ACHN (cell line): ENCODE measurements at places on chromosomes 1 and 21.
A peak's percentile ranks its signal among the peaks of the same experiment; 100 is the strongest.

DNA sequence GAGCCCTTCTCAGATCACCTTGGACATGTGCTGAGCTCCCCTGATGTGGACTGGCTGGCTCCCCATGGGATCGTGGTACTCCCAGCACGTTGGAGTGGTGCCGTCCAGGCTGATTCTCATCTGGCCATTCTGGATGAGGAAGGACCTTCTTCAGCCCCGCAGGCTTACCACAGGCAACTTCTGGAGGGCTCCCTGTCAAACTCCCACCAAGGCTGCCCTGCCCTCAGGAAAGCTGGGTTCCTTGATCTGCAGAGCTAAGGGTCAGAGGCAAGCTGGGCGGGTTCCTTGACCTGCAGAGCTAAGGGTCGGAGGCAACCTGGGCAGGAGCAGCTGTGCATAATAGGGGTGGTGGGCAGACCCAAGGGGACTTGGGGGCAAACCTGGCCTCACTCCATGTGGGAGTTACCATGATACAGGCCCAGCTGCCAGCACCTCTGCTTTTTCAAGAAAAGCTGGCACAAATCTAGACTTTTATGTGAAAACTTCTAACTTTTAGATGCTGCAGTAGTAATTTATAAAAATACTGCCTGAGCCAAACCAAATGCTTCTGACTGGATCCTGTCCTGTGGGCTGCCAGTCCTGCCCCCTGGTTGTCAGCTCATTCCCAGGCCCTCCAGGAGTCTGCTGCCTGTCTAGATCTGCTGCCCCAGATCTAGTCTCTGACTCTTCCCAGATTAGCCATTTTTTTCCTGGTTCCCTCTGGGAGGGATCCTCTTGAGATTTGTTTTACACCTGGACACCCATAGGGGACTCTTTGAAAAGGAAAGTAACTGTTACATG is 5.6 kb upstream of the THEM5 start:
- DNase-seq: no peak

GRCh38 chr1:207896547-207896946 is 14.4 kb downstream of the CD34 start:
- no peak for DNase-seq

DNA sequence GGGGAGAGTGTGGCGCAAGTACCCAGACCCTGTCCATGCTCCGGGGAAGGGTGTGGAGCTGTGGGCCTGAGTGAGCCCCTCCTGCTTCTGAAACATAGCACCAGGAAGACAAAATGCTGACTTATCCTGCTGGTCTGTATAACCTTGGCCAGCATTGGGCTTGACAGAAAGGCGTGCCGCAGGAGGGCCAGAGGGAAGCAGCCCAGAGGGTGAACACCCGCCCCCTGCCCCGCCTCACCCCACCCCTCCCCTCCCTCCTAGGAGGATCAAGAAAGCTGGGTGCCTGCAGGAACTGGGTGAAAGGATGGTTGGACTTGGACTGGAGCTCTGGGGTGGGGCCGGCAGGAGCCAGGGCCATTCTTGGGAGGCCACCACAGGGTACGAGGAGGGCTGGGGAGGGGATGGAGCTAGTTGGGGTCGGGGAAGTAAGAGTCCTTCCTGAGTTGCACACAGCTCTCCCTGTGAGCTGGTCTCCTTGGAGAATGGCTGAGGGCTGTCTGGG is 27.1 kb downstream of the PTPRF start:
- DNase-seq: no peak

GRCh38 chr1:174198202-174198601 is 38.9 kb downstream of the RABGAP1L start:
- DNase-seq: no peak

- DNase-seq: peak; percentile 13
Observed at GRCh38 chr1:231016234-231016633, 23.8 kb downstream of the FAM89A start.

DNA sequence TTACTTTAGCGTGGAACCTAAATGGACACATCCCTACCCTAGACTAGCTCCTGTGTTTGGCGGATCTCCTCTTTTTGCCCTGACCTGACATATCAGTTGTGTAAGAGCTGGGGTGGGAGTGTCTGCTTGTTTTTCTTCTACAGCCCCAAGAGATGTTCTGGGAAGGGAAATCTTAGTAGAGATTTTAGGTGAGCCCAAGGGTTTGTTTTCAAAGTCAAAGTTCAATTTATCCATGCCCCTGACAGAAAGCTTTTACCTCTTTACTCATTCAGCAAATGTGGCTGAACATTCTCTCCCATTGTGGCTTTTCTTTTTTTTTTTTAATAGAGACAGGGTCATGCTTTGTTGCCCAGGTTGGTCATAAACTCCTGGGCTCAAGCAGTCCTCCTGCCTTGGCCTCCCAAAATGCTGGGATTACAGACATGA is 7.3 kb upstream of the TARS2 start:
- no peak for DNase-seq

GRCh38 chr1:219379691-219380090 is 206.0 kb downstream of the LYPLAL1 start:
- DNase-seq: no peak

DNA sequence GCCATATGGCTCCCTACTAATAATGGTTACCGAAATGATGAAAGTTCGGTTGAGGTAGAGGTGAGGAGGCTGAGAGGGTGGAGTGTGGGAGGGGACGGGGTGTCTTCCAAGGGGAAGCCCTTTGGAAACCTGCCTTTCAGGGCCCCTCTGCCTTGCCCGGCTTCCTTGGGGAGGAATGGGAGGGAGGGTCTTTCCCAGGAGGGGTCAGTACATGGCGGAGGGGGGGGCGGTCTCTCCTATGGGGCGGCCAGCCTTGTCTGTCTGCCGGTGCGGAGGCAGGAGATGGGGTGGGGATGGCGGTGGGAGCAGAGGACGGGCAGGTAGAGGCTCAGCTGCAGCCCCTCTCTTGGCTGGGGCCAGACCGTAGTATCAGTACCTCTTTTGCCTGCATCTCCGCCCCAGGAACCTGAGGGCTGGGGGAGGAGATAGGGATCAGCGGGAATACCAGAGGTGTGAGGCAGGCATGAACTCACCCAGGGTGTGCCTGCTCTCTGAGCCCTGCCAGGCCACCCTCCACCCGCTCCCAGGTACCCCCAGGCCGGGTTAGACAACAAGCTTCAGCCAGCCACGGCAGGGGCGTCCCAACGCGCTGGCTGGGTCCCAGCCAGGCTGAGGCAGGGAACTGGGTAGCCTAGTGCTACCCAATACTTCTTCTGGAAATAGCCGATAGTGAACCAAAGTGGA is 79.4 kb upstream of the POU3F1 start:
- no peak for DNase-seq

- no peak for DNase-seq
Observed at GRCh38 chr1:205257735-205258134, 30.0 kb downstream of the TMCC2 start.

GRCh38 chr1:44909901-44910544 is 67.0 kb upstream of the PTCH2 start:
- no peak for DNase-seq

GRCh38 chr1:162689745-162690671 is 57.7 kb downstream of the DDR2 start:
- no peak for DNase-seq

GRCh38 chr1:11768821-11769220 is 6.8 kb downstream of the C1orf167 start:
- DNase-seq: no peak

DNA sequence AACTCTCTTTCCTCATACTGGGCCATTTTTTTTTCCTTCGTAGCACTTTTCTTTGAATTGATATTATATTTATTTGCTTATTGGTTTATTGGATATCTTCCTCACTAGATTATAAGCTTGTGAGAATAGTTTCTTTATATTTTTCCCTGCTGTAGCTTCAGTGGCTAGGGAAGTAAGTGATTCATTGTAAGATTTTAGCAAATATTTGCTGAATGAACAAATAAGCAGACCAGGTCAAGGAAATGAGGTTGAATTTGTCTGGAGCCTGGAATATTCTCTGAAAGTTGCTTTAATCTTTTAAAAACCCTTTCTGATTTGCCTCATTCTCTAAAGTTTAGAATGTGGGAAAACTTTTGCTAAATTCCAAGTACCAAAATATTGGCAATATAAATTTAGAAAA is 80.2 kb downstream of the RABGAP1L start:
- DNase-seq: no peak

- peak; percentile 6 for DNase-seq
Observed at GRCh38 chr1:115135681-115136080, 46.4 kb upstream of the TSPAN2 start.

DNA sequence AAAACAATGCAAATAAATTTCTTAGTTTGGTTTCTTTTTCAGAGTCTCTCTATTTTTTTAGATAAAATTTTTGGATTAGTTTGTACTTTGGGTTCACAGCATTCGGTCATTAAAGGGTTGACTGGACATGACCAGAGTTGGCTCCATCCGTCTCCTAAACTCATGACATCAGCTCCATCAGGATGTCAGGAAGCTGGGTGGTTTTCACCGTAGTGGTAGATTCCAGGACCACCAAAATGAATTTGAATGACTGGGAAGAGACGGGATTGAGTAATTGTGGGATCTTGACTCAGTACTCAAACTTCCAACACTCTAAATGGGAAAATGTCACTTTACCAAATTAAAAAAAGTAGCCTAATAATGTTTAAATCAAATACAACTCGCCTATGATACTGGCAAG is 279.2 kb upstream of the DUSP10 start:
- DNase-seq: no peak

GRCh38 chr1:210597555-210598134 is 268.9 kb downstream of the HHAT start:
- DNase-seq: peak; percentile 90

GRCh38 chr1:100511058-100511457 is 26.9 kb upstream of the GPR88 start:
- DNase-seq: no peak

DNA sequence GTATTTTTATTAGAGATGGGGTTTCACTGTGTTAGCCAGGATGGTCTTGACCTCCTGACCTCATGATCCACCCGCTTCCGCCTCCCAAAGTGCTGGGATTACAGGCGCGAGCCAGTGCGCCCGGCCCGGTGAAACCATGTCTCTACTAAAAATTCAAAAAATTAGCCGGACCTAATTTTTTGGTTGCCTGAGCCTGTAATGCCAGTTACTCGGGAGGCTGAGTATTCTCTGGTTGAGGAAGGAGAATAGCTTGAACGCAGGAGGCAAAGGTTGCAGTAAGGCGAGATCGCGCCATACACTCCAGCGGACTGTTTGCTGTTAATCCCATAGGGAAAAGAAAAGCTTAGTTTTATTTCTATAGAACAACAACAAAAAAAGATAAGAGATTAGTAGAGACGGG is 29.9 kb upstream of the HJV start:
- no peak for DNase-seq

GRCh38 chr1:216045400-216045799 is 377.8 kb downstream of the USH2A start:
- DNase-seq: peak; percentile 94

DNA sequence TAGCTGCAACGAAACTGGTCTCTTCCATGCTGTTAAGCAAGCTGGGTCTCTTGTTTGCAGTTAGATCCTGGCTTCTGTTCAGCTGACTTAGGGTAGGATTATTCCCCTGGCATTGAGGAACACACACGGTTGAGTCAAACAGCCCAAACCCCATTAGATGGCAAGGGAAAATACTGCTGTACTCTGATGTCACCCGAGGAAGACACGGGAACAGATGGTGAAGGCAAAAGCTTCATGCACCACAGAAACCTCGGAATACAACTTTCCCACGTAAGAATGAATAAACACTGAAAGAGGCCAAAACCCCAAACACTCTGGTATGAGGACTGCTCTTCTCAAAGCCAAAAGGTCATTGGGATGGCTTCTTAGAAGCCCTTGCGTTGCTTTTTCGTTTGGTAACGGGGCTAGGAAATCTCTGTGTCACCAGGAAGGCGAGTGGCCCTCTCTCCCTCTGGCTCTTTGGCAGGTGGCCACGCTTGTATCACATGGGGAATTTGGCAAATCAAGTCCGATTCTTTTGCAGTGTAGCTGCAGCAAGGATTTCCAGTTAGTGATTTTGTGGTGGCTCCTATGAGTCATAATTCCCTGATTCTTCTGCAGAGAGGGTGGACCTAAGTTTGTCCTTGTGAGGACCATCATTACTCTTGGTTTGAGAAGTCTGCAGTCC is 16.7 kb upstream of the LYST start:
- peak; percentile 98 for DNase-seq

- no peak for DNase-seq
Observed at GRCh38 chr1:40310983-40311642, 6.0 kb downstream of the COL9A2 start.

DNA sequence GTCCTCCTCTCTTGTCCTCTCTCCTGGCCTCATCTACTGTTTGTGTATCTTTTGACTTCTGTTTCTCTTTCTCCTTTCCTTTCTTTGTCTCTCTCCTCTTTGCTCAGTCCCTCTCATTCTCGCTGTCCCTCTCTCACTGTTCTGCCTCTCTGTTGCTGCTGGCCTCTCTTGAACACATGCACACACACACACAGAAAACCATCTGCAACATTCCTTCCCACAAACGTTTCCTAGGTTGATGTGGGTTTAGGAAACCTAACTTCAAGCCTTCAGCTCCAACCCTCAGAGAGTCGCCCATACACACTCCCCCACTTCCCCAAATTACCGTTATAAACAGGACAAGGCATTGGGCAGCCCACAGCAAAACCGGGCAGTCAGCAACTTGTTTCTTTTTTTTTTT is 10.9 kb upstream of the SSBP3 start:
- DNase-seq: no peak

- DNase-seq: no peak
Observed at GRCh38 chr1:145942405-145942804, 15.1 kb upstream of the RBM8A start.

DNA sequence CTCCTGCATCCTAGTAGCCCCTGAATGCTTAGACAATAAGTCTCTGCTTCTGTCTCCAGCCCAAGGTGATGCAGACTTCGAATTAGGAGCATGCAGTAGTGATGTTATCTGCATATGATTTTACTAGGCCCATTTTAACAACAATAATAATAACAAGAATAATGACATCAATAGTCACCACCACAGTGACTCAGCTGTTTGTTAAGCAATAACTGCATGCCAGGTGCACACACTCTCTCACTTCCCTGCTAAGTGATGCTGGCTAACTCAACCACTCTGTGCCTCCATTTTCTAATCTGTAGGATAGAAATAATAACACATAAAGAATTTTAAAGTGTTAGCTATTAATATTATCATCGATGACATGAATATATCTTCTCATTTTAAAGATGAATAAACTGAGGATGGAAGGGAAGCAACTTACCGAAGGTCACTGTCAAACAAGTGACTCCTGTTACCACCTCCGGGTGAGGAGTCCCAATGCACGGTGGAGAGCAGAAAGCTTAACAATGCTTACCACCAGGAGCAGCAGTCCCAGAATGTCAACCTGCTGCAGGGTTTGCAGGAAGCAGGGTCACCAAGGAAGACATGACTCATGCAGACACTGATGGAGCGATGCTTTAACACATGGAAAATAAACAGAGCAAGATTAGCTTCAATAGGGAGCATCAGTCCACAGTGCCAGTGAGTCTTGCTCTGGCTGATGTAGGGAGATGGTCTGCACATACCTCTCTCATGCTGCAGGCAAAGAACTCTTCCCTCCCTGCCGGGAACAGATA is 290.2 kb downstream of the SPATA17 start:
- DNase-seq: no peak

- no peak for DNase-seq
Observed at GRCh38 chr1:47717341-47717740, 279.5 kb downstream of the FOXD2 start.

GRCh38 chr1:215133532-215133931 is 51.0 kb downstream of the KCNK2 start:
- DNase-seq: no peak
